ENCODE measurements at places on chromosomes 1 and 21.

DNA sequence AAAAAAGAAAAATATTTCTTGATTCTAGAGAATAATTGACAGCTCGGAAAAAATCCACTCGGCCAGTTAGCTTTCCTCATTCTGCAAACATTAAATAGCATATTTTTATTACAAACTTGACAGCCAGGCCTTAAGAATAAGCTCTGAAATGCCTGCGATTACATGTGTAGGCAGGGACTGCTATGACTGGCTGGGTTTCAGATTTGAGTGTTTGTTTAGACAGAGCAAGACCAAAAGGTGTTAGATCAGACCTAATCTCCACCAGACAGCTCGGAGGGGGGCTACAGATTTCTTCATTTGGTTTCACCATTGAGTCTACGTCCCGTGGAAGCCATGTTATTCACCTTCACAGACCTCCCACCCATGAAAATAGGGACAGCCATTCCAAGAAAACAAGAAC, 192.1 kb upstream of the ADAMTS5 start:
- DNase-seq: no peak

DNA sequence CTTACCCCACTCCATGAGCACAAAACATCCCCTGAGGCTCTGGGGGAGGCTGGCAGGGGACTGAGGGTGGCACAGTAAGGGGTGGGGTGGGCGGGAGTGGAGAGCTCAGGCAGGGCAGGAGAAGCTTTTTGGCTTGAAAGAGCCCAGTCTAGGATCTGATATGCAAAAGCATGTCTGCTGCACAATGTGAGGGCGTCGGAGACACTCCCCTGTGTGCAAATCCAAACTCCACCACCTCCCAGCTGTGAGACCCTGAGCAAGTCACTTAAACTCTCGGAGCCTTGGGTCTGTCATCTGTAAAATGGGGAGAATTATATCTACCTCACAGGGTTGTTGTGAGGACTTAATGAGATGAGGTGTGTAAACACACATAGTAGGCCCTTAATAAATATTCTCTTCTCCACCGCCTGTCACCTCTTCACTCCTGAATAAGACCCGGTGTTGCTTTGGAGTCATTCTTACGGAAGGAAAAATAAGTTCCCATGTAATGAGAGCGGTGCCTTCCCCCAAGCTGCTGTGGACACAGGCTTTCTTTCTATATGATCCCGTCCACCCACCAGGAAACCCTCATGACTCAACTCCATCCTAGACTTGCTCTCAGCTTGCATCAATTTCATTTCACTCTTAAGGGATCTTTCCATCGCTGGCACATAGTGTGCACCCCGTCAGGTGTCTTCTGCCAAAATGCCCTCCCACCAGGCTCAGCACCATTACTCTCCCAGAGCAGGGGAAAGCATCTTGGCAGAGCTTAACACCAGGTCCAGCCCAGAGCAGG, 12.5 kb downstream of the KCNN3 start:
- DNase-seq: no peak

DNA sequence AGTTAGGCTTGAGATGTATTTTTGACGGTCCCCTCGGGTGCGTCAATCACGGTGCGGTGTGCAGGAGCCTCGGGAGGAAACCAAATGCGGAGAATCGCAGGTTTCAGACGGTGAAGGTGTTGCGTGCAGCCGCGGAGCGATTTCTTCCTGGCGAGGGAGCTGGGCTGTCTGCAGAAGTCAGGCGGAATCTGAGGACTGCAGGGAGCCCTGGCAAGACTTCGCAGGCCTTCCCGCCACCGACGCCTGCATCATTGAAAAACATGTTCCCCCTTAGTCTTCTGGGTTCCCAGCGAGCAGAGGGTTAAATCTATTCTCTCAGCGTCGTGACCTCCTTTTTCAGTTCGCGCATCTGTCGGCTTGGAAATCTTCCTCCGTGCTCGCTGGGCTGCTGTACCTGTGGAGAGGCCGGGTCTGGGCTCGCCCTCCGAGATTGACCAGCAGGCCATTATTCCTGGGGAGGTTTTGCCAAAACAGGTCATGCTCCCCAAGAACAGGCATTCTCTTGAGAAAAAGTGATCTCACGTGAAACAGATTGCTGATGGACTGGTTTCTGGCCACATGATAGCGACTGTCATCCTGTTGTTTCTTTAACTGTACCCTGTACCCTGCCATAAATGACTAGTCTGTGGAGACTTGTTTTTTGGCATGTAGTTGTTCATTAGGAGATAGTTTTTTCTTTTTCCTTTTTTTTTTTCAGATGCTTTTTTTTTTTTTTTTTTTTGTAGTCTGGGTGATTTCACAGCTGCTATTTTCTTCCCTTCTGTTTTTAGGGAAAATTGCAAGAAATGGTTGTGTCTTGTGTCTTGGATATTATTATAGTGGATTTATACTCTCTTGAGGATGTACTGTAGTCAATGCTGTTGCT, 894 bp downstream of the EPB41 start:
- DNase-seq: no peak

- no peak for DNase-seq
Observed at GRCh38 chr1:203152158-203153034, 23.2 kb downstream of the MYBPH start.

- no peak for DNase-seq
Observed at GRCh38 chr1:157495285-157495684, 57.0 kb downstream of the FCRL5 start.

DNA sequence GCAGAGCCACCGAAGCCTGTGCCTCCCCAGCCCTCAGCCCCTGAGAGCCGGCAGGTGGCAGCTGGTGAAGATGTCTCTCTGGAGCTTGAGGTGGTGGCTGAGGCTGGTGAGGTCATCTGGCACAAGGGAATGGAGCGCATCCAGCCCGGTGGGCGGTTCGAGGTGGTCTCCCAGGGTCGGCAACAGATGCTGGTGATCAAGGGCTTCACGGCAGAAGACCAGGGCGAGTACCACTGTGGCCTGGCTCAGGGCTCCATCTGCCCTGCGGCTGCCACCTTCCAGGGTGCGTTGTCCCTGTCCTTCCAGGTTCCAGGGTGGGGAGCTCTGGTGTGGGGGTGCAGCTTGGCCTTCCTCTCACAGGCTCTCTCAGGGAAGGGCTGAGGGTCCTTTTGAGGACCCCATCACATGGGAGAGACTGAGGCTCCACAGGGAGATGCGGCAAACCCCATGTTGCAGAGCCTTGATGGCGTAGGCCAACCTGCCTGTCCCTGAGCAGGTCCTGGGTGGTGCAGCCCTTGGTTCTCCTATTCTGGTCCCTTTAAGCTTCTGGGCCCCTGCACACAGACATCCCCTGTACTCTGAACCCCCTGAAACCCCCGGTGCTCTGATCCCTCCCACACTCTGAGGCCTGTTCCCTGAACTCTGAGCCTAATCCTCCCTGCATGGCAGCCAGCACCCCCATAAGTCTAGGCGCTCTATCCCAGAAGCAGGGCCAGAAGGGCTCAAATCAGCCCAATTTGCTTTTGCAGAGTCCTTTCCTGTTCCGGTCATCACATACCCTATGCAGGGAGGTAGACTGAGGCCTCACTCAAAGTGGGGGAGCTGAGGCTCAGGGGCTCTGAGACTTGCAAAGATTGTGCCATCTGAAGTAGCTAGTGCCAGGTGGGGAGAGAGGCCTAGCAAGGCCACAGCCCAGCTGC, 88.5 kb downstream of the TRIM11 start:
- no peak for DNase-seq

DNA sequence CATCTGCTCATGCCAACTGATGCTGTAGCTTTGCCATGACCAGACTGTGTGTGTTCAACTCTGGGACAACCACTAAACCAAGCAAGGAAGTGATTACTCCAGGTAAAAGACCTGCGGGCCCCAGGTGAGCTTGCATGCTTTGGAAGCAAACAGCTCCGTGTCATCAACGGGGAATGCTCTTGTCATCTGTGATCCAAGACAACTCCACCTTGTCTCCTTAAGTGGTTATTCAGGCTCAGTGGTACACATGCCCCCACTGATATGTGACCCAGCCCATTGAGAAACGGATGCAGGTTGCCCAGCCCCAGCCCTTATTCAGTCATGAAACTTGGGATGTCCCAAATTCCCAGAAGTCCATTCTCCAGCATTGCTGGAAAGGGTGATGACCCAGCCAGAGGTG, 89.0 kb downstream of the TIAM1 start:
- DNase-seq: no peak

- DNase-seq: no peak
Observed at GRCh38 chr21:21102896-21103295, 104.7 kb downstream of the NCAM2 start.

DNA sequence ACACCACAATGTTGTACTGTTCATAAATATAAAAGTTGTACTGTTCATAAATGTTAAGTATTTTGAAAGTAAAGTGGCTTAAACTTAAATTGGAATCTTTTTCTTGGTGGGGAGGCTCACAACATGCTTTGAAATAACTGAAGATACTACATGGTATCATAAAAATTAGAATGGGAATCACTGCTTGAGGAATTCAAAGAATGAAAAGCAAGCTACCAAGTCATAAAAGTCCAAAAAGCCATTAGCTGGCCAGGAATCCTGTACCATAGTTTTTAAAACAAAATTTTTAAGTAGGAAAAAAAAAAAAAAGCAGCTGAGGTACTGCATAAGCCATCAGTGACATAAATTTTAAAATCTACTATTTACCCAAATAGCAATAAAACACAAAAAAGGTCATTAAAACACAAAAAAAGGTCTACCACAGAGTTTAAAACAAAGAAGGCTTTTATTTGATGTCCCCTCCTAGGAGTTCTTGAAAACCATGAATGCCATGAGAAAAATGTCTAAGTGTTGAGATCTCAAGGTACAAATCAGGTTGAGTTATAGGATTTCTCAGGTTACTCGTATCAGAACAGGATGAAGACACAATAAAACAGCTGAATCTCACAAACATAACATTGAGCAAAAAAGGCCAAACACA, 8.6 kb downstream of the ZZZ3 start:
- DNase-seq: no peak

GRCh38 chr1:151594143-151594625, 17.7 kb upstream of the SNX27 start:
- DNase-seq: no peak

DNA sequence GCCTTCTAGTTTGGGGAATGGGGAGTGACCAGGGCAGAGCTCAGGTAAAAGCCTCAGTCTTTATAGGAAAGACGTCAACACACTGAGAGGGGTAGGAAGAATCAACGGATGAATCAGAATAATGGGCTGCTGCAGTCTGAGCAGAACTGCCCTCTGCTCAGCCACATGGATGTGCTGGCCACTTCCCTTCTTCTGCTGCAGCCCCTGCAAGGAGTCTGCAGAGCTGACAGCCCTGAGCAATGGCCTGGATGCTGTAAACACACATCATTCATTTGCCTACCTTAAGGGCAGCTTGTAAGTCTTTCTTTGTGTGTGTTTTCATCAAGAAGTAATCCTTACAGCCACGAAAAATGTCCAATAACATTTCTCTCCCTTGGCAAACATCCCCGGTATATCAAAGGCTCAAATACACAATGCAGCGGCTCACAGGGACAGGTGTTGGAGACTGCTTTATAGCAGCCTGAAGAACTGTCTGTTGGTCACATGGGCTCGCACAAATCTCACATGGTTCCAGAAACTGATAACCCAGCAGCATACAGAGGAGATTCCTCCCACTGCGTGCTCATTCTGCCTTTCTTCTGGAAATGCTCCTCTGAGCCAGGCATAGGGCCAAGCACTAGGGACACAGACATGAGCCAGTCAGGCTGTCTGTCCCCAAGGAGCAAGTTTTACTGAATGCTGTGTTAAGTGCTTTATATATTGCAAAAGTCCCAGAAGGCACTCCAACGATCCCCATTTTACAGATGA, 110.1 kb downstream of the HMGB4 start:
- no peak for DNase-seq

- no peak for DNase-seq
Observed at GRCh38 chr1:212777151-212777550, 14.4 kb downstream of the NSL1 start.

DNA sequence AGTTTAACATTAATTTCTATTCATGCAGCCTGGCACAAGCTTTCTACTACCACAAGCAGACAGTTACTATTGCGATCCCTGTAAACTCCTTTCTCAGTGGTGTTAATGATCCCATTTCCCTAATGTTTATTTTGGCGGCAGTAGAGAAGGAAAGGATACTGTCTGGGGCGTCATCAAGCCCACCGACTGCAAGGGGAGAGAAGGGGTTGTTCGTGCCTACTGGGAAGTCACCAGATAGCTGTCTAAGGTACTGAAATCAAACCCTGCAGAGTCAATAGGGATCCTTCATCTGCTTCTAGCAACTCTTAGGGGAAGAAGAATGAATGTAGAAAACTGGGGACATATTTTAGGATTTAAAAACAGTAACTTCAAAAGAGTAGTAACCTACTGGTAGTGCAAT, 95.2 kb upstream of the ADAR start:
- DNase-seq: no peak

GRCh38 chr1:241499910-241500309, 19.6 kb downstream of the FH start:
- no peak for DNase-seq

GRCh38 chr1:206766251-206766856, 4.2 kb upstream of the IL19 start:
- DNase-seq: peak; percentile 13

DNA sequence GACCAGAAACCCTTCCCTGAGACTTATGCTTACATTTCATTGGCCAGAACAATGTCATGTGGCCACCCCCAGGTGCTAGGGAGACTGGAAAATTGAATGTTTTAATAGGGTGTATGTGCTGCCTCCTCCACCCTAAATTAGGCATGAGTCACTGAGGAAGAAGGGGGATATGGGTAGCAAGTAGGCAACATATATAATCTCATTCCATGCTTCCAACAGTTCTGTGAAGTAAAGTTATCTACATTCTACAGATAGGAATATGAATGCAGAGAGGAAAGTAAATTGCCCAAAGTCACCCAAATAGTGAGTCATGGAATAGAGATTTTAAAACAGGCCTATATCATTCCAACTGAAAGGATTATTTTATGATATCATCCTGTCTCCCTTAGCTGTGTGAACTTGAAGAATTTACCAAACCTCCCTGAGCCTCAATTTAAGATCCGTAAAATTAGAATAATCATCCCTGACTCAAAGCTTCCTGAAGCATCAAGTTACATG, 168.6 kb upstream of the FGGY start:
- DNase-seq: no peak
